ENCODE measurements at places on chromosomes 2 and 18.

- DNase-seq, result no peak
Observed at GRCh38 chr2:60525899-60526298, 27.6 kb downstream of the BCL11A start.

DNA sequence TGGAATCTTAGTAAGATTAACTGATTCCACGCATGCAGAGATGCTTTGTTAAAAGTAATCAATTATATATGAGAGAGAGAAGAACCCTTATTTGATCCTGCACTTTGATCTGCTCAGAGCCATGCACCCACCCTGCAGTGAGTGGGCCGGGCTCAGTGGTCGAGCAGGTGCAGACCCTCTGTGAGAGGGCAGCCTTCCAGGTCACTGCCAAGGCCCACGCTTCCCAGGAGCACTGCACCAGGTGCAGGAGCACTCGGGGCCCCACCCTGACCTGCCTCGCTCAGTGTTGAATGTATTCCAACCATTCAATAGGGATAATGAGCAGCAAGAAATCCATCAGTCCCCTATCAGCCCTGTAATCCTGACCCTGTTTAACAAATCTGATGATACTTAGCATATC is 126.9 kb downstream of the TMEM200C start:
- DNase-seq, result no peak

DNA sequence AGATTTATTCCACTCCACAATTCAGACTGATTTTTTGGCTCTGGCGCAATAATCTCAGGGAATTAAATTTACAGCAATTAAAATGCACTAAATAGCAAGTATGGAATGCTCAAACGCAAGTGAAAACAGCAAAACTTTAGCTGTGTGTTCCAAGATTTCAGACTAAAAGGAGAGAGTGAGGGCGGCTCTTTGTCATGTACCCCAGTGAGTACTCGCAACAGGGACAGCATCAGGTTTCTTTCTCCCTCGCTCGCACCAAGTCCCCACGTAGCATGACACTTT is 1.1 kb downstream of the ROCK2 start:
- no peak for DNase-seq

DNA sequence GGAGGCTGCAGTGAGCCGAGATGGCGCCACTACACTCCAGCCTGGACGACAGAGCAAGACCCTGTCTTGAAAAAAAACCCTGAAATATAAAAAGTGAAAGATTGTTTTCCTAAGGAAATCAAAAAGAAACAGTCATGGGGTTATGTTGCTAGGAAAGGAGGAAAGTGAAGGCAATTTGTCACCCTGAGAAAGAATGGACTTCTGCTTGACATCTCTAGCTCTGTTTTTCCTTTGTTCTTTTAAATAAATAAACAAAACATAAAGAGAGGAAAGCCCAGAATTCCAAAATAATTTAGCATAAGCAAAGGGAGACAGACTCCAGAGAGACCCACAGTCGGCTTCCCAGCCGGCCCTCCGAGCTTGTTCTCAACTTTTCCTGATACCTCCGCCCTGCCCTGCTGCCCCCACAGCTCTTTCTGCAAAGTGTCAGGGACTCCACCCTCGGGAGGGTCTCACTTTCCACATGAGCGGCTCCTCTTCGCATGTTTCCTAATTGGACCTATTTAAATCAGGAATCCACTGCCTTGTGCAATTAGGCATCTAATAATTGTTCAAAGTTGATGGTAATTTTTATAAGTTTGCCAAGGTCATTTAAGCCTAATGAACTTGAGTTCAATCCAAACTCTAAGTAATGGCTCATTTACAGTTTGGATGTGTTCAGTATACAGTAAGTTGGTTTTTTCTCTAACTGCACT is 49.8 kb upstream of the COPS8 start:
- DNase-seq, result no peak

- no peak for DNase-seq
Observed at GRCh38 chr2:47209622-47210021, 54.5 kb upstream of the STPG4 start.

DNA sequence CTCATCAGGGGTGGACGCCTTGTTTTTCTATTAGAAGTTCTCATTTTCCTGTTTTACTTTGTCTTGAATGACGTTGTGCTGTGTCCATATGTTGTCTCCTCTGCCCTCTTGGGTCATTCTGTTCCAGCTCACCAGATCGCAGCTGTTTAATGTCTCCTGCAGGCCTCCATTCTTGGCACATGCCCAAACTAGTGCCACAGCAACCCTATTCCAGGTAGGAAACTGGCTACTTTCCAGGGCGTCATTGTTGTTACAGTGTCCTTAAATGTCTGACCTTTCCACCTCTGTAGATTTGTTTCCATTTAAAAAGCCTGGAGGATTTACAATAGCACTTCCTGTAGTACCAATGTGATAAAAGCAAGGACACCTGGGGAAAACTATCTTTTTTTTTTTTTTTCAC is 500.7 kb downstream of the METTL4 start:
- DNase-seq, result no peak

GRCh38 chr2:55120634-55121359 is 70.5 kb upstream of the RTN4 start:
- DNase-seq, result no peak

- DNase-seq, result no peak
Observed at GRCh38 chr2:46371854-46372253, 74.6 kb downstream of the EPAS1 start.

GRCh38 chr2:33167622-33168245 is 221.0 kb downstream of the LTBP1 start:
- DNase-seq, result no peak

GRCh38 chr2:112155331-112156151 is 17.4 kb downstream of the FBLN7 start:
- peak; percentile 45 for DNase-seq

DNA sequence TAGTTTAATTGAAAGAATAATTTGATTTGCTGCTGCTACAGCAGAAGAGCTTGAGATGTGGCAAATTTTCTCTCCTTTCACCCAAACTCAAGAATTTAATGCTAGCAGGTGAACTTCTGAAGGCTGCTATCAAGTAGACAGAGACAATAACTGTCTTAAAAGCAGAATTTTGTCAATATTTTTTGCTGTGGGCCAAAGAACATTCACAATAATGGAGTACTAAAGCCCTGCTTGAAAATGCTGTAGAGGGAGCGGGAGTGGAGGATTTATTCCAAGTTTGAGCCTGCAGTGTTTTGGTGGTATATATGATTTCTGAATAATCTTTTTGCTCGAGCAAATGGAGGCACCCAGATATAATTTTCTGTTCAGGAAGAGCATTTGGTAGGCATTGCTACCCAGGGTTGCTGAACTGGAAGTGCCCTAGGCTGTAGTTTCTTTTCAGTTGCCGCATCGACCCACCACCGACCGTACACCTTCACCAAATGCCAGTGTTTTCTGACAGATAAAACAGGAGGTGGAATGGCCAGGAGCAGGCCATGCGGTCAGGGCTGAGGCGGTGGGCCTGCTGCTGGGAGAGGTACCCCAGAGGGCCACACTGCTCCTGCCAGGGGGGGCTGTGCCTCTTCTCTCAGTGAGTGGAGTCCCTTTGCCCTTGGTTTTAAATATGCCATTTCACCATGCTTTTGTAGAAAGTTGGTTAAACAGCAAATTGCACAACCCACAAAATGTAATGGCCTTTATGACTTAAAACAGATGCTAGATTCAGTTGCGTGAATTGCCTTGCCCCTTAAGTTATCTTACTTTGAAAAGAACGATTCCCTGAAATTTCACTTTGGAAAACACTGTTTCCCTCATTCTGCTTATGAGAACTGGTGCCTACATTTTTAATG is 36.4 kb downstream of the TSHZ1 start:
- no peak for DNase-seq

DNA sequence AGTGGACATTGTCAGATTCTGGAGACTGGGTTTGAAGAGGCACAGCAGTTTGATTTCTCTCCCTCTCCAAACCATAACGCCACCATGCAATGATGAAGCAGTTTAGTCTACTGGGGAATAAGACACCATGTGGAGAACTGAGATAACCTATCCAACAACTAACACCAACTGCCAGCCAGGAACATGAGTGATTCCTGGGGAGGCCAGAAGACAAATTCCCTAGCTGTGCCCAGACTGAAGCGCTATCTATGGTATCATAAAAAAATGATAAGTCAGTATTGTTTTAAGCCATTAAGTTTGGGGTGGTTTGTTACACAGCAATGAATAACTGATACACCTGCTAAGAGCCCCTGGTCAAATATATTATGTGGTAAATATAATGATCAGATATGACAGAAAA is 129.3 kb downstream of the EXOC6B start:
- DNase-seq, result no peak

DNA sequence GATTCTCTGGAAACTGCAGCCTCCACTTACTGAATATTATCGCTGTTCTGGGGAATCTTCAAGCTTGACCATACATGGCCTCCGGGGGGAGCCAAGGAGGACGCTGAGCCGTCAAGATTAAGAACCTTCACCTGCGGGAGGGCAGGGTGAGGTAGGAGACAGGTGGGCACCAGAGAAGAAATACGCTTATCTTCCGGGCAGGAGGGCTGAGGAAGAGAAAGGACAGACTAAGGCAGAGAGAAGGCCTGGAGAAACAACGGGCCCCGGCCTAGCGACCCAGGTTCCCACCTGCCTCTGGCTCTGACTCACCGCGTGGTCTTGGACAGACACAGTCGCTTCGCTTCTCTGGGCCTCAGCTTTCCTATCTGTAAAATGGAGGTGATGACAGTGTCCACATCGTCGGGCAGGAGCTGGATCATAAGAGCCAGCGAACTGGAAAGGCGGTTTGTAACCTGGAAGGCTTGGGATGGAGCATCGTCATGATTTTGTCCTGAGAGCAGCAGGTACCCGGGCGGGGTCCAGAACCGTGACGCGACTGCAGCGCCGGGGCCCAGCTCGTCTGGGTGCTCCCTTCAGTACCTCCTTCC is 659 bp downstream of the ZNF142 start:
- peak; percentile 45 for DNase-seq

- DNase-seq, result peak; percentile 46
Observed at GRCh38 chr2:42169874-42170521, 845 bp downstream of the EML4 start.

DNA sequence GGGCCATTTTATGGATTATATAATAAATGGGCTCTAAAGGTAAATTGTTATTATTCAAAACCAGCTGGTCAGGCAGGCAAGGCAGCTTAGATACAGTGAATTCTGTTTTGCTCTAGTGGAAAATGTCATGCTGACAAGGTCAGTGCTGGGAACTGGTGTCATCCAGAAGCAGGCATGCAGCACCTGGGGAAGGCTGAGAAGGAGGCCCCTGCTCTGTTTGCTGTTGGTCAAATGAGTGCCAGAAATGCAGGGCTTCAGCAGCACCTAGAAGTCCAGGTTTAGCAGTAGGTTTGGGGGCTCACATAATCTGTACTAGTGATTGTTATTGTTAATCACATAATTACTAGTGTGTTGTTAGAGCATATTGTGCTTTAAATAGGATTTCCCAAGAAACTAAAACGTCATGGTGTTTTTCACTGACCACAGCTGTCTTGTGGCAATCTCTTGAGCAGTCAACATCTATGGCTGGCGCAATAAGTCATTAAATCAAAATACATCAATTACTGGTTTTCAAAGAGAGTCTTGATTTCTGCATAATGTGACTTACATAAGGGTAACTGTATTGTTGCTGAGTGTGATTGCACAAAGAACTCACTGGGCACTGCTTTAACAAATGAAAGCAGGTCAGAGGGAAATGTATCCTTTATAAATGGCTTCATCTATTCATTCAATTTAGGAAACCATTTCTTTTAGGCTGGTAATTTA is 99.1 kb downstream of the MYO3B start:
- no peak for DNase-seq

- DNase-seq, result no peak
Observed at GRCh38 chr18:47981320-47981719, 50.9 kb upstream of the SMAD2 start.

DNA sequence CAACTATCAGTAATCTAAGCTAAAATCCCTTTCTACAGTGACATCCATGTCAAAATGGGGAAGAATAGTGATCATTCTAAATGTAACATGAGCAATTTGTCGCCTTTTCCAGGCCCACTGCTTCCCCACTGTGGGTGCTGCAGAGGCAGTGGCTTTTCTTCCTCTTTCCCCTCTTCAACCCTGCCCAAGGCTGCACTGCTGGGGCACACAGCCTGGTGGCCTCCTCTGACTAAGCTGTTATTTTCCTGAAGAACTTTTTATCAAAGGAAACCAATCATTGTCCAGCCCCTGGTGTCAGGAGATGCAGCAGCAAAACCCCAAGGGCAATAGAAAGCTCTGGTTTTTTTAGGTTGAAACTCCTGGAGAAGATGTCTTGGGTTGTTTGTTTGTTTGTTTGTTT is 117.6 kb upstream of the KLF7 start:
- DNase-seq, result no peak

- DNase-seq, result no peak
Observed at GRCh38 chr2:240237609-240238174, 97.2 kb upstream of the OTOS start.

DNA sequence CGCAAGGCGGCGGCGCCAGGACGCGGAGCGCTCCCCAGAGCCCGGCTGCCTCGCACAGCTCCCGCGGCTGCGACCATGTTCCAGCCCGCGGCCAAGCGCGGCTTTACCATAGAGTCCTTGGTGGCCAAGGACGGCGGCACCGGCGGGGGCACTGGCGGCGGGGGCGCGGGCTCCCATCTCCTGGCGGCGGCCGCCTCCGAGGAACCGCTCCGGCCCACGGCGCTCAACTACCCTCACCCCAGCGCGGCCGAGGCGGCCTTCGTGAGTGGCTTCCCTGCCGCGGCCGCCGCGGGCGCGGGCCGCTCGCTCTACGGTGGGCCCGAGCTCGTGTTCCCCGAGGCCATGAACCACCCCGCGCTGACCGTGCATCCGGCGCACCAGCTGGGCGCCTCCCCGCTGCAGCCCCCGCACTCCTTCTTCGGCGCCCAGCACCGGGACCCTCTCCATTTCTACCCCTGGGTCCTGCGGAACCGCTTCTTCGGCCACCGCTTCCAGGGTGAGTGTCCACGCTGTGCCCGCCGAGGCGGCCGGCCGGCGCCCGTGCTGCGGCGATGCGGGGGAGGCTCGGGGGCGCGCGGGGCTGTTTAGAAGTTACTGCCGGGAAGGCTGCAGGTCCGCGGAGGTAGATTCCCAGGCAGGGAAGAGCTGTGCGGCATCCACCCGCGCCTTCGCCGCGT is 696 bp downstream of the EMX1 start:
- DNase-seq, result no peak

GRCh38 chr2:49102146-49102545 is 52.2 kb downstream of the FSHR start:
- DNase-seq, result no peak

DNA sequence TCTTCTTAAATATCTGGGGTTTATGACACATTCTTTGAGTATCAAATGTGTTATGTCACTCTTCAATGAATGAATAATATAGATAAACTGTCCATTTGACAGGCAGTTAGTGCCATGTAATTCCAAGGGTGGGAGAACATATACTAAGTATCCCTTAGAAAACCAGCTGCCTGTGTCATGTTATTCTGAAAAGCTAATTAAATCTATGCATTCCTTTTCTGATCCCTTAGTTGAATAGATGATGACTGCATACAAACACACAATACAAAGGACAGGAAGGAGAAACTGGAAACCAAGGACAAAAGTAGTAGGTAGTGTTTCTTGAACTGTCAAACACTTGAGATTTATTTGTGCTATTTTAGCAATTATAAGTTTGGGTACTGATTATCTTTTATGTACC is 8.3 kb downstream of the ARHGAP28 start:
- DNase-seq, result no peak
